Thoracic aorta (tissue), 2 donors: ENCODE measurements at places on chromosomes 7 and 10.

DNA sequence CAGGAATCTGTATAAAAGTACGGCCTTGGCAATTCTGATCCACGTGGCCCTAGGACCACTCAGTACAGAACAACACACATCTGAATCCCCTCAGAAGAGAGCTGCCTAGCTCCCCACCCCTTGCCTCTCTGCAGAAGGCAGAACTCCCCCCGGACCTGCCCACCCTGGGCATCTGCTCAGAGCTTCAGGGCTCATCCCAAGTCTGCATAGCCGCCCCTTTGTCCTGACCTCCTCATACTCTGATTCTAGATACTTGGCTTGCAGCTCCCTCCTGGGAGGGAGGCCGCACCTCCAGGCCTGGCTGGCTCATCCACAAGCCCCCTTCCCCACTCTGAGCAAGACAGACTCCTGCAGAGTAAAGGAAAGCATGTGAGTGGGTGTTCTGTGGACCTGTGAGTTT, 49.6 kb downstream of the GRID1 start:
- DNase-seq: no peak

- DNase-seq: no peak
These were observed 18.9 kb downstream of the PDGFA start for GRCh38 chr7:500521-501420.

- DNase-seq: no peak
These were observed 59.6 kb downstream of the PKD1L1 start for GRCh38 chr7:47888371-47889265.

- no peak for DNase-seq
These were observed 7.2 kb upstream of the PSAP start for GRCh38 chr10:71857934-71858890.

- no peak for DNase-seq
These were observed 47.8 kb upstream of the TMEM213 start for GRCh38 chr7:138749960-138750359.

DNA sequence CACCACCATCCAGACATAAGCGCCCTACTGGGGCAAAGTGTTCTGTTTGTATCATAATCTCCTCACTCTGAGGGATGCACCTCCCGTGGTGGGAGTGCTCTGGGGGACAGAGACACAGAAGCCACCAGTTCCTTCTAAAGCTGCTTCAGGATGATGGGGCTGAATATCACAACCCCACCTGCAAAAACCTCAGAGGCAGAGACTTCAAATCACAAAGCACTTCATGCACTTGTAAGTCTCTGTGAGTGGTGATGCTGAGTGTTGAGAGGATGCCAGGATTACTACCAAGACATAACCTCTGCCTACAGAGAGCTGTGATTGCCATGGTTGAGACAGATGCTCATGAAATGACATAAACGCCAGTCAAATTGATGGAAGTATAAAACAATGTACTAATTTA, 255.5 kb downstream of the CALN1 start:
- no peak for DNase-seq

DNA sequence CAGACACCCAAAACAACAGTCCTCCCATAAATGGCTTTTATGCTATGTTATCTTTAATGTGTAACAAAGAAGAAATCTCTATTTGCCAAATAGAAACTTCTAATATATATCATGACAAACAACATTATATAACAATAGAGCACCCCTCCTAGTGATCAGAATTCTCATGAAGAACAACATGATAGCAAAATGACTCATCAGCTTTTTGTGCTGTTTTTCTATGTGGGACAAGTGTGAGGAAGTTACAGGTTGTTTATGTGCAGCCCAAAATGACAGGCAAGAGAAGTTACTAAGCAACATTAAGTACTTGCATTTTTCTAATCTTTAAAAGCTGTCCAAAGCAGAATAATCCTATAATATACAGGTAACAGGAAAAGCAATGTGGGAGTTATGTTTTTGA, 7.7 kb downstream of the DGKB start:
- no peak for DNase-seq

DNA sequence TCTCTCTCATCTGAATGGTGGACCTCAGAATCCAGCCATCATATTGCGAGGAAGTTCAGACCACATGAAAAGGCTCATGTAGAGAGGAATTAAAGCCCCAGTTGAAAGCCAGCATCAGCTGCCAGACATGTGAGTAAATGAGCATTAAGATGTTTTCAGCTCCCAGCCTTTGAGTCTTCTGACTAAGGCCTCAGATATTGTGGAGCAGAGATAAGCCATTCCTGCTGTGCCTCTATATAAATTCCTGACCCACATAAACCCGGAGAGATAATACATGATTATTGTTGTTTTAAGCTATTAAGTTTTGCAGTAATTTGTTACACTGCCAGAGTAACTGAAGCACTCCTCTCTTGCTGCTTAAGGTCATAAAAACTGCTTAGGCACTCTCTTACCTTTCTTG, 14.6 kb downstream of the FAM149B1 start:
- no peak for DNase-seq

GRCh38 chr7:69243016-69243415, 355.3 kb upstream of the AUTS2 start:
- DNase-seq: no peak

GRCh38 chr7:2313450-2314208, 612 bp downstream of the SNX8 start:
- peak; percentile 6 for DNase-seq

- no peak for DNase-seq
These were observed 7.5 kb downstream of the NKX2-3 start for GRCh38 chr10:99540306-99540656.

DNA sequence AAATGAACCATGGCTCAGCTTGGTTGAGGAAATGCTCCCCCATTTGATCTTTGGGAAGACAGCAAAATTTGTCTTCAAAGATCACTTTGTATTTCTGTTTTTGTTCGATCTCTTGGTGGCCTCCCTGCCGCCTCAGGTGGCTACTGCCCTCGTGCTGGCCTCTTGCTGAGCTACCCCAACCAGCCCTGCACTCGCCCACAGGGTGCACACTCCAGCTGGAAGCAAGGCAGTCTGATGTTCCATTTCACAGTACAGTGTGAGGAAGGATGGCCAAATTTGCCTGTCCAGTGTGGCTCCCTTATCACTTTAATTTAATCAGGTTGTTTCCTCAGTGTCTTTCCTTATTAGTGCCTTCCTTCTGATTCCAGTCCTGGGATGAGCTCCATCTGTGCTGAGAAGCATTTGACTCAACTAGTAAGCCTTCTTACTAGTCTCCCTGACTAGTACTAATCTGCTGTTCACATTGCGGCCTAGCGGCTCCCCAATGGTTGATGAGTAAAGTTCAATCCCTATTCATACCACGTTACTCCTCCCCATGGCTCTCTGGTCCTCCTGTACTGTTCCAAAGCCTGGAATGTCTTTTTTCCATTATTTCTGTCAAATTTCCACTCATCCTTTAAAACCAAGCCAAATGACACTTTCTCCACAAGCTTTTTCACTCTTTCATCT, 8.2 kb downstream of the MYOF start:
- no peak for DNase-seq

DNA sequence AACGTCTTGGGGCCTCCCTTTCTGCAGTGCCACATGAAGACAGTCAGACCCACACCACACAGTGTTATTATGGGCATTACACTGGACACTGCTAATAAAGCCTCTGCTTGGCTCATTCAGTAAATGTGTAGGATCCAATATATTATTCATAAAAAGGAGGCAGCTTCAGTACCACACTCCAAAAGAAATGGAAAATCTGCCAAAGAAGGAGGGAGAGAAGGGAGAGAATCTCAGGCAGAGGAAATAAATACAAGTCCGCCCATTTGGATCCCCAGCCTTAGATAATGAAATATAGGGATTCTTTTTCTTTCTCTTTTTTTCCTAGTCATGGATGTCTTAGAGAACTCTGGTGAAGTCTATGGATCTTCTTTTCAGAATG, 162.2 kb downstream of the ELMO1 start:
- DNase-seq: no peak

DNA sequence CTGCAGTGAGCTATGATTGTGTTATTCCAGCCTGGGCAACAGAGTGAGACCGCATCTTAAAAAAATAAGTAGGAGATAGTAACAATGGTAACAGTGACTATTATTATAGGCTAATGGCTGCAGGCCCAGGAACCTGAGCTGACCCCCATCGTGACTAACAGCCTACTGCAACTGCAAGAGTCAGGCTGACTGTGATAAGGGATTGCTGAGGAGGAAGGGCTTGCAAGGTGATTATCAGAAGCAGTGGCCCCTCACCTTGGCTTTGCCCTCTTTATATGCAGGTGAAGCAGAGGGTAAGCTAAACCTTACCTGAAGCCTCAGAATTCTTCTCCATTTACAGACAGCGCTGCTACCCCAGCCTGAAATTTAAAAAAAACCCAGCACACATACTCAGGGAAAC, 83.9 kb upstream of the SDK1 start:
- DNase-seq: peak; percentile 29

DNA sequence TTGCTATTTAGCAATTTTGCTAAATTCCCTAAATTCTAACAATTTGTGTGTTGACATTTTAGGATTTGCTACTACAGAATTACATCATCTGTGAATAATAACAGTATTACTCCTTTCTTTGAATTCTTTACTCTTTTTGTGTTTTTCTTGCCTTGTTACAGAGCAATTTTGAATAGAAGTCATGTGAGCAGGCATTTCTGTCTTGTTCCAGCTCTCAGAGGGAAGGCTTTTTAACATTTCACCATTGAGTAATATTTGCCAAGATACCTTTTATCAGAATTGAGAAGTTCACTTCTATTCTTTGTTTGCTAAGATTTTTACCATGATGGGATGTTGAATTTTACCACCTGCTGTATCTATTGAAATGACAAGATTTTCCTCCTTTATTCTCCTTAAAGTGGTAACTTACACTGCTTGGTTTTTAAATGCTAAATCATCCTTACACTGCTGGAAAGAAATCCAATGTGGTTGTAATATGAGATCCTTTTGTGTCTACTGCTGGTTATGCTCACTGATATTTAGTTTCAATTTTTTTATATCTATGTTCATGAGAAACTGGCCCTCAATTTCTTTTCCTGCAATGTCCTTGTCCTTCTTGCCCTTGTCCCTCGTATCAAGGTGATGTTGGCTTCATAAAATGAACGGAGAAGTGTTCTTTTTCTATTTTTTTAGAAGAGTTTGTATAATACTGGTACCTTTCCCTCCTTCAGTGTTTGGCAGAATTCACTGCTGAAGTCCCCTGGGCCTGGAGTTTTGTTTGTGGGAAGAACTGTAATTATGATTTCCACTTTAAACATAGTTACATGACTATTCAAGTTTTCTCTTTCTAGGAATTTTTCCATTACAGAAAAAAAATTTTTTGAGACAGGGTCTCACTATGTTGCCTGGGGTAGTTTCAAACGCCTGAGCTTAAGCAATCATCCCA, 50.3 kb upstream of the ATP6V0A4 start:
- DNase-seq: no peak

DNA sequence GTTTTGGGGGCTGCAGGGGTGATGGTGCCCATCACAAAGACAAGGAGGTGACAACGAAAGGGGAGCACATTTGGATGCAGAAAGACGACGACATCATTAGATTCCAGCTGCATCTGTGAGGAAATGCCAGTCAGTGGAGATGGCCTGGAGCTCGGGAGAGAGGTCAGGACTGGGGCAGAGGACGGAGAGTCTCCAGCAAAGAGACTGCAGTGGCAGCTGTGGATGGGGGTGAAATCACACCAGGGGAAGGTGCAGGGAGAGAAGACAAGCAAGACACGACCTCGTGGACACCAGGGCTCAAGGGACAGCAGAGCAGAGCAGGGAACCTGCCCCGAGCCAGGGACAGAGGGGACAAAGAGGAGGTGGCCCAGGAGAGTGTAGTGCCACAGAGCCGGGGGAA, 203.4 kb downstream of the PRPF18 start:
- no peak for DNase-seq

DNA sequence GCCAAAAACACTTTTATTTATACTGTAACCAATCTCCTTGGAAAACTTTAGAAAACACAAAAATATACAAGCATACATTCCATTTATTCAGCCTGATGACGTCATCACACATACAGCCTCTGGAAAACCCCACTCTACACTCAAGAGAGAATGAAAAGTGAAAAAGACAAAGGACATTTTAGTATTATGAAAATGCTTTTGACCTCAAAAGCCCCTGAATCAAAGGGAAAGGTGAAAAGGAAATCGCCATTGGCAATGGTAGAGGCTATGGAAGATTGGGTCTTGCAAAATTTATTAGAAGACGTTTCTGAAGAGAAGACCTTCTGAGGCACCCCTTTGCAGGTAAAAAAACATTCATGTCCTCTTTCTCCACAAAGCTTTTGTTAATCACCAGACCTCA, 82.9 kb upstream of the STRIP2 start:
- no peak for DNase-seq

GRCh38 chr7:97024209-97025129, at the start of gene DLX5:
Gene DLX5 (minus strand): TSS chr7:97024831. CDS start chr7:97024623, 208 bp downstream.
- DNase-seq: no peak

DNA sequence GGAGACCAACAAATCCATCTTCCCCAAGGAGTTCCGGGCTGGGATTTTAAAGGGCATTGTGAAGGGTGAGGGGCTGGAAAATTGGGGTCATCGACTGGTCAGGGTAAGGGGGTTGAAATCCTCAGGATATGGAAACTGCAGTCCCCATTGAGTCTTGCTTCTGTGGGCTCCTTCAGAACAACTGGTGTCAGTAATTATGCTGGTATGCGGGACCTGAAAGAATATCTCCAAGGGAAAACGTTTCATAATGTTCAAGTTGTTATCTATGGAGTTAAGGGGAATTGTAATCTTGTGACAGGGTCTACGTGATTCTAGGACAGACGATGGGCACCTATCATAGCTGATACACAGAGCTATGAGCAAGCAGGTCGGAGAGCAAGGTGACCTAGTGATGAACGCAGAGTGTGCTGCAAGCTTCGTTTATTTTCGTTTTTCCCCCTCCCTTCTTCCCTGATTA, 494 bp upstream of the RHBDD2 start:
- no peak for DNase-seq

GRCh38 chr7:130242198-130243014, 24.3 kb upstream of the CPA2 start:
- DNase-seq: no peak

GRCh38 chr7:1242606-1243289, 10.1 kb downstream of the UNCX start:
- no peak for DNase-seq

DNA sequence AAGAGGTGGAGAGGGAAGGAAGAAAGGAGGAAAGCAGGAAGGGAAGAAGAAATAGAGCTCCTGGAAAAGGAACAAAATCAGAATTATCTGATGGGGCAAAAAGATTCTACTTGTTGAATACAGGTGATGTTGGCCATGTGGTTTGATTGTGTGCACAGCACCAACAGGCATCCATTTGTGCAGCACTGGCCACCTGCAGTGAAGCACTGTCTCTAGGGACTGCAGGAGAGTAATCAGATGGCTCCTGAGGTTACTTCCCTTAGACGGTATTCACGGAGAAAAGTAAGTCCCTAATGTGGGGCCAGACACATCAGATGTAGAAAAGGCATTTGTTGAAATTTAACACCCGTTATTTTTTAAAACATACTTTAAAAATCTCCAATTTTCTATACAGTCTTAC, 135.3 kb upstream of the VIPR2 start:
- no peak for DNase-seq

- no peak for DNase-seq
These were observed 331.8 kb downstream of the CALN1 start for GRCh38 chr7:72080341-72080766.

GRCh38 chr7:22858640-22859561, 36.3 kb upstream of the TOMM7 start:
- no peak for DNase-seq
